ENCODE measurements at places on chromosomes 4 and X. TPM values are rescaled to one million over a fixed set of nuclear protein-coding genes. Genes with fewer than 3 reads are reported as not detected.

The PPM1K gene
- 12.1 TPM for total RNA-seq

DNA sequence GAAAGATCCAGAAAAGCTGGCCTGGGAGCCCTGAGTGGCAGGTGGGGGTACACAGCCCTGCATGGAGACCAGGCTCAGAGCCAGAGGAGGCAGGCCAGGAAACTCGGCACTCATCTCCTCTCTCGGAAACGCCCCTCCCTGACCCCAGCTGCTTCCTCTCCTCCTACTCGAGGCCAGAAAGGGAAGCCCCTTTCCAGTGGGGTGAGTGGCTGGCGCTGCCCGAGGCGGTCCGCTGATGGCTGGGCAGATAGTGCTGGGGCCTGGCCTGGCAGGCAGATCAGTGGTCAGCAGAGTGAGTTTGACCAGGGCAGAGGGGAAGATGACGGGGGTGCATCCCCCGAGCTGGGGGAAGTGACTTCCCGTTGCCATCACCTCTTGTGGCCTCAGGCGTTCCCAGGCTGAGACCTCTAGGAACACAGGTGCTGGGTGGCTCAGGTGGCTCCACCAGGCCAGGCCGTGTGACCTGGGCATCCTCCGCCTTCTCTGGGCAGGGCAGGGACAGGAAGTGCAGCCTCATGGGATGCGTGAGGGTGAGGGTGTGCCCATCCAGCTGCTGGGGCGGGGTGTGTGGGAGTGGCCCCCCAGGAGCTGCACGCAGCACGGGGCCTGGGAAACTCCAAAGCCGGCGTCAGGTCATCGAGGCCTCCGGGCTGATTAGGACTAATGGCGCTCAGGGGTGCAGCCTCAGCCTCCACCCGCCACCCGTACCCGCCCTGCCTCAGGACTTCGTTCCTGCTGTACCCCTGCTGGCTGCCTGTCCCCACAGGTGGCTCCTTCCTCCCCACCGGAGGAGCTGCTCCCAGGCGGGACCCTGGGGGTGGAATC lies 5.7 kb downstream of the SH3BP2 start:
- peak; percentile 68 for DNase-seq

GRCh38 chr4:120829113-120829831 lies 93.3 kb downstream of the PRDM5 start:
- no peak for DNase-seq

The SYTL4 gene
- total RNA-seq: 3.6 TPM

- peak; percentile 54 for DNase-seq
Observed at GRCh38 chr4:124713185-124713592, 657 bp upstream of the ANKRD50 start.

- DNase-seq: no peak
Observed at GRCh38 chr4:605702-606425, 19.5 kb upstream of the PDE6B start.

DNA sequence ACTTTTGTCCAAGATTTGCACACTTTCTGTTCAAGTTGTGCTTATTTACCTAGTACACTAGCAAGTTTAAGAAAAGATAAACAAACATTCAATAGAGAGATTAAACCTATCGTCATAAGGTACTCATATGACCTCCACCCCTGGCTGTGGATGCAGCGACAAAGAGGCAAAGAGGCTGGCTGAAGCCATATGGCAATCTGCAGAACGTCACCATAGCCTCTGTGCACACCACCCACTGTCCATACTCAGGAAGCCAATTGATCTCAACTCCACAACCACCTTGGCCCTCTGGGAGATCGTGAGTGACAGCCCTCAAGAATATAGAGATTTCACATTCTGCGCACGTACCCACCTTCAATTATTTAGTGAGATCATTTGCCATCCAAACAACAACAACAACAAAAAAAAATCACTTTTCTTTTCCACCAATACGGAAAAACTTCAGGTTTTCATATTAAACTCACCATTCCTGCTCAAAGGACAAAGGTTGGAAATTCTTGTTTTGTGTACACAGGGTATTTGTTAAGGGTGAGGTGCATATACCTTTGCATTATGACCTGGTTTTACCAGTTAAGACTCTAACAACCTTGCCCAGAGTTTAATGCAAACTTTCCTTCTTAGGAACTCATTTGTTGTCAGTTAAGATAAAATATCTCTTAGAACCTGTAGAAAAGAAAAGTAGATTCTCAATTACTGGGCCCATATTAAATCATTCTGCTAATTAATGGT lies 243.0 kb upstream of the FSTL5 start:
- DNase-seq: no peak

DNA sequence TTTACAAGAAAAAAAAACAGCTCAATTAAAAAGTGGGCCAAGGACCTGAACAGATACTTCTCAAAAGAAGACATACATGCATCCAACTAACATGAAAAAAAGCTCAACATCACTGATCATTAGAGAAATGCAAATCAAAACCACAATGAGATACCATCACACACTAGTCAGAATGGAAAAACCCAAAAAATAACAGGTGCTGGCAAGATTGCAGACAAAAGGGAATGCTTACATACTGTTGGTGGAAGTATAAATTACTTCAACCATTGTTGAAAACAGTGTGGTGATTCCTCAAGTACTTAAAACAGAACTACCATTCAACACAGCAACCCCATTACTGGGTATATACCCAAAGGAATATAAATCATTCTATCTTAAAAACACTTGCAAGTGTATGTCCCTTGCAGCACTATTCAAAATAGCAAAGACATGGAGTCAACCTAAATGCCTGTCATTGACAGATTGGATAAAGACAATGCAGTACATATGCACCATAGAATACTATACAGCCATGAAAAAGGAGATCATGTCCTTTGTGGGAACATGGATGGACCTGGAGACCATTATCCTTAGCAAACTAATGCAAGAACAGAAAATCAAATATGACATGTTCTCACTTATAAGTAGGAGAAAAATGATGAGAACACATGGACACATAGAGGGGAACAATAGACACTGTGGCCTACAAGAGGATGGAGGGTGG lies 97.6 kb downstream of the RAB28 start:
- DNase-seq: no peak

DNA sequence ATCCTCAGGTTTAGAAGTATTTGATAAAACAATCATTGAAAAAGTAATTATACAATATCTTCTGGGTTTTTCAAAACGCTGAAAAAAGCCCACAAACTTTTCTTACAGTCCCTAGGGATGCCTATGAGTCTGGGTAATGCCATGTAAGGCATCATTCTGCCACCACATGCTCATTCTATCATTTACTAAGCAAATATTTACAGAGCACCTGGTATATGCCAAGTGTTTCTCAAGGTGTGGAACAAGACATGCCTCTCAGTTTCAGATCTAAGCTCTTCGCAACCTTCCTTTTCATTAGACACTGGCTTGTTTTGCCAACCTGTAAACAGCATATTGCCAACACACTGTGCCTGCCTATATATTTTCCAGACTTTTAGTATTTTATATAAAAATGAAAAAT lies 17.7 kb downstream of the MID1 start:
- DNase-seq: no peak

The PPARGC1A gene
- 0.27 TPM for total RNA-seq

The POU3F4 gene
- not detected for total RNA-seq

- no peak for DNase-seq
Observed at GRCh38 chr4:11608992-11609391, 180.3 kb upstream of the HS3ST1 start.

Measured in Daoy (cell line).